ENCODE measurements at places on chromosomes 3 and 15. TPM values are rescaled to one million over a fixed set of nuclear protein-coding genes. Genes with fewer than 3 reads are reported as not detected.

The TGM4 gene
- not detected for total RNA-seq

The CD200R1 gene
- total RNA-seq: 0.08 TPM

The HYAL1 gene
- not detected for total RNA-seq

The ZNF662 gene
- not detected for total RNA-seq

The TYRO3 gene
- total RNA-seq: 23.2 TPM

The ATP13A5 gene
- 0.06 TPM for total RNA-seq

The COLQ gene
- total RNA-seq: 0.18 TPM

The NR2F2 gene
- 24.5 TPM for total RNA-seq

The UTS2B gene
- total RNA-seq: not detected

The SPINT1 gene
- not detected for total RNA-seq

The TPRG1 gene
- total RNA-seq: 0.04 TPM

The RPL22L1 gene
- 52.8 TPM for total RNA-seq

The FBXO40 gene
- 0.02 TPM for total RNA-seq

The ALCAM gene
- 0.85 TPM for total RNA-seq

The NR2E3 gene
- 8.8 TPM for total RNA-seq

The GOLGA8T gene
- total RNA-seq: not detected

The ZIC4 gene
- total RNA-seq: 0.20 TPM

The ITPKA gene
- total RNA-seq: 8.4 TPM

The SPINK8 gene
- not detected for total RNA-seq

The GXYLT2 gene
- 7.0 TPM for total RNA-seq

The STRA6 gene
- 94.4 TPM for total RNA-seq

The TF gene
- total RNA-seq: under 0.01 TPM

The SLCO3A1 gene
- total RNA-seq: 4.3 TPM

The BUB1B gene
- 90.7 TPM for total RNA-seq

The HRH1 gene
- total RNA-seq: 0.04 TPM

The SPATA12 gene
- total RNA-seq: not detected

The FBXO45 gene
- 29.3 TPM for total RNA-seq

The TP63 gene
- 0.71 TPM for total RNA-seq

The IDH3A gene
- total RNA-seq: 66.1 TPM

All from SJCRH30 (cell line).